ENCODE measurements at places on chromosomes 7 and 10.

DNA sequence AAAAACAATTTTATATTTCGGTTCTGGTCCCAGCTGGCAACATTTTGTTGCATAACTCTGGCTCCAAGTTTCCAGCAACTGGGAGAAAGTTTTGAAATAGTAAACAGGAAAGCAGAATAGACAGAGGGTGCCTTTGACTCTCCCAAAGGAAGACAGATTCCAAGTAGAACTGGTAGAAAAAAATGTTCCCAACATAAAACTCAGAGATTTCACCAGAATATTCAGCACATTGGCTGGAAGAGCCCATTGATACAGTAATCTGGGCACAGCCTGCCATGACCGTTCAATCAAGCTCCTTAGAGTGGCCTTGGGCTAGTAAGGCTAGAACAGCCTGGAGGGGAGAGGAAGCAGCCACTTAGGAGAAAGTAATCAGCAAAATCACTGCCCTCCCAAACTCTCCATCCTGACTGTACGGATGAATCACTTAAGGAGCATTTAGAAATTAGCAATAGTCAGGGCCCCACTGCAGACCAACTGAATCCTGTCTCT lies 120.4 kb downstream of the CUBN start:
- DNase-seq: no peak

- DNase-seq: no peak
Measured at GRCh38 chr10:16195178-16195769, 241.5 kb upstream of the PTER start.

DNA sequence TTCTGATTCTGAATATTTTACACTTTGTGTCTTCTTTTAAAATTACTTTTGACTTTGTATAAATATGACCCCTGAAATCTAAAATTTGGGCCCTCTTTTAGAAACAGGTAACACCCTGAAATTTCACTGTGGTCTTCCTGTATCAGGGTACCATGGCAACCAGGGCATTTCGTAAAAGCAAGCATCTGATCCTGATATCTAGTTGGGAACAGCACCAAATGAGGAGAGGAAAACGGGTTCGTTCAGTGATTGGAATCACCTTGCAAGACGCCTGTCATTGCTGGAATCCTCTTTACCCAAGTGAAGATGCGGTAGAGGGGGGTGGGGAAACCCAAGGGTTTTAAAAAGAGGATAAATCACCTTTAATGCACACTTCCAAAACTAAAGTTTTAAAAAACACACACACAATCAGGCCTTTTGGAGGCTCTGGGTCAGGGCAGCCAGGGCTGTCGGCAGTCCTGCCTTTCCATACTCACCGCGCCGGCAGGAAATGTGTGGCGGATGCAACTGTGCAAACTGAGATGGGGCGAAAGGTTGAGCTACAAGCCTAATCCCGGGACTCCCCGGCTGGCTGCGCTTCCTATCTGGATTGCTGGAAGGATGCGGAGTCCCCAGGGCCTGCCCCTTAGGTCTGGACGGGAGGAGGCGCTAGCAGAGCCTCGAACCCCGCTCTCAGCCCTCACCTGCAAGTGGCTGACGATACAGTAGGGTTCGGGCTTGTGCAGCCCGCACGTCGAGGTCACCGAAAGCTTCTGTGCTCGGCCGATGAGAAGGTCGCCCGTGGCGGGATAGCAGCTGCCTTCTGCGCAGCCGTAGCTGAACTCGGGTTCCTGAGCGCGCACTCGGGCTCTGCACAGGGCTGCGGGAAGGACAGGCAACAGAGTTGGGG lies 1.8 kb downstream of the LAMB1 start:
- DNase-seq: no peak

GRCh38 chr7:155798673-155799439 lies 13.4 kb downstream of the SHH start:
- DNase-seq: no peak

- DNase-seq: no peak
Measured at GRCh38 chr10:114908896-114909295, 29.1 kb upstream of the TRUB1 start.
